ENCODE measurements at places on chromosomes 2 and 18.

DNA sequence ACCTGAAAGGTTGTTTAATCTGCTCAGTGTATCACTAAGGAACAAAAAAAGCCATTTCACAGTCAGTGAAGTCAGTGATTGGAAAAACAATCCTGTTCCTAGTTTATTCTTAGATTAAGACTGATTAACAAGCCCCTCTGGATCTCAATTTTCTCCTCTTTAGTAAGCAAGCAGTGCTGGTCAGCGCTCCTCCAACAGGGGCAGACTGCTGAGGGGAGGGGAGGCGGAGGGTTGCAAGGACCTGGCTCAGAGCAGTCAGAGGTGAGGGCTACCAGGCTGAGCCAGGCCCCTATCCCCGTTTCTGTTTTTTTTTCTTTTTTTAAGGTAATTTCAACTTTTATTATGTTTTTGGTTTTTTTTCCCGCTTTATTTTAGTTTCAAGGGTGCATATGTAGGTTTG lies 24.7 kb upstream of the KCNS3 start:
- DNase-seq, result no peak

- DNase-seq, result no peak
Measured at GRCh38 chr2:3770724-3771415, 67.5 kb downstream of the DCDC2C start.

GRCh38 chr18:43917520-43917919 lies 640.2 kb upstream of the SYT4 start:
- no peak for DNase-seq

- DNase-seq, result no peak
Measured at GRCh38 chr2:1840046-1840445, 95.7 kb upstream of the PXDN start.

- peak; percentile 61 for DNase-seq
Measured at GRCh38 chr2:233413559-233414272, 59.4 kb downstream of the DGKD start.

DNA sequence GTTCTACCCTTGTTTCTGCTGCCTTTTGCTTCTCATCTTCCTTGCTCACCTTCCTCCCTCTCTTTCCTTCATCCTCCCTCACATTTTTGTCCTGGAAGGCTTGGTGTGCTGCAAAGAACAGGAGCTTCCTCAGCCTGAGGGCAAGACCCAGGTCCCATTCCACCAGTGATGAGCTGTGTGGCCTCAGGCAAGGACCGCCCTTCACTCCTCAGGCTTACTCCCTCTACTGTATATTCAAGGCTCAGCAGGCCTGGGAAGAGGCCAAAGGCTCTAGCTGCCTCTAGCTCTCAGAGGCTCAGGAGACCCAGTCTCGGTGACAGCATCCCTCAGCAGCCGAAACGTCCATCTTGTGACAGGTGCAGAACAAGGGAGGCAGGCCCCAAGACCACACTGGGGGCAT lies 97.5 kb downstream of the MRO start:
- DNase-seq, result no peak

GRCh38 chr2:223897669-223898330 lies 47.3 kb downstream of the WDFY1 start:
- no peak for DNase-seq

- no peak for DNase-seq
Measured at GRCh38 chr2:233977296-233977837, 60.2 kb downstream of the TRPM8 start.
